CD4-positive, CD25-positive, alpha-beta regulatory T cell (primary cell): ENCODE measurements at places on chromosomes 2 and 18.
A peak's percentile ranks its signal among the peaks of the same experiment; 100 is the strongest.

GRCh38 chr2:161873707-161874106 lies 200.3 kb downstream of the DPP4 start:
- H3K4me3 ChIP-seq: no peak overlapping the region
- H3K27me3 ChIP-seq: no peaks in the 10 kb centered on the region
- H3K27ac ChIP-seq: no peak overlapping the region
- no peak for DNase-seq
- no peaks in the 10 kb centered on the region for H3K4me1 ChIP-seq

GRCh38 chr18:12015416-12016062 lies 34.2 kb downstream of the IMPA2 start:
- no peak overlapping the region for H3K27ac ChIP-seq
- no peak overlapping the region for H3K4me3 ChIP-seq
- H3K36me3 ChIP-seq: no peaks in the 10 kb centered on the region
- DNase-seq: no peak

- no peaks in the 10 kb centered on the region for H3K27me3 ChIP-seq
- H3K36me3 ChIP-seq: no peaks in the 10 kb centered on the region
- no peaks in the 10 kb centered on the region for H3K4me1 ChIP-seq
- no peak overlapping the region for H3K27ac ChIP-seq
- no peak overlapping the region for H3K4me3 ChIP-seq
- DNase-seq: no peak
Measured at GRCh38 chr2:70927138-70927537, 8.6 kb upstream of the ATP6V1B1 start.

- H3K27me3 ChIP-seq: peaks cover 3% of the 10 kb centered on the region
- no peak overlapping the region for H3K27ac ChIP-seq
- no peaks in the 10 kb centered on the region for H3K4me1 ChIP-seq
- H3K4me3 ChIP-seq: no peak overlapping the region
- H3K36me3 ChIP-seq: no peaks in the 10 kb centered on the region
Measured at GRCh38 chr18:45801416-45802004, 24.0 kb upstream of the SIGLEC15 start.

DNA sequence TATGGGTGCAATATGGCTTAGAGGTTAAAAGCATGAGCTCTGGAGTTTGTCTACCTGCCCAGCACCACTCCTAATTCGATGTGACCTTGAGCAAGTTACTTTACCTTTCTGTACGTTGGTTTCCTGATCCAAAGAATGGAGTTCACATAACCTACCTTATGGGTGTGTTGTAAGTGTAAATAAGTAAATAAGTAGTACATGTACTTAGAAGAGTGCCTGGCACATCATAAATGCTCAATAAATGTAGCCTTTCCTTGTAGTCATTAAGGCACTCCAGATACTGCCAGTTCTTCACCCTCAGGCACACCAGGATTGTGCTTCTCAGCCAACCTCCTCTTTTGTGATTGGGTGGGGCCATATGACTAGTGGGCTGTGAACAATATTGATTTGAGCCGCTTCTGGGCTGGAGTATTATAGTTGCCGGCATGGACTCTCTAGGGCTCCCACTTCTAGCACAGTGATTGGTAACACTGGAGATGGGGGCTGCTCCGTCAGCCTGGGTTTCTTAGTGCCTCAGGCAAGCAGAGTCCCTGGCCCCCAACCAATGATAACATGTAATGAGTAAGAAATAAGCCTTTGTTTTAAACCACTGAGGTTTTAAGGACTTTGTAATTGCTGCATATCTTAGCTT lies 101.7 kb upstream of the NOSTRIN start:
- H3K4me1 ChIP-seq: no peaks in the 10 kb centered on the region
- H3K27me3 ChIP-seq: no peaks in the 10 kb centered on the region
- no peak overlapping the region for H3K27ac ChIP-seq
- DNase-seq: no peak
- H3K4me3 ChIP-seq: no peak overlapping the region

DNA sequence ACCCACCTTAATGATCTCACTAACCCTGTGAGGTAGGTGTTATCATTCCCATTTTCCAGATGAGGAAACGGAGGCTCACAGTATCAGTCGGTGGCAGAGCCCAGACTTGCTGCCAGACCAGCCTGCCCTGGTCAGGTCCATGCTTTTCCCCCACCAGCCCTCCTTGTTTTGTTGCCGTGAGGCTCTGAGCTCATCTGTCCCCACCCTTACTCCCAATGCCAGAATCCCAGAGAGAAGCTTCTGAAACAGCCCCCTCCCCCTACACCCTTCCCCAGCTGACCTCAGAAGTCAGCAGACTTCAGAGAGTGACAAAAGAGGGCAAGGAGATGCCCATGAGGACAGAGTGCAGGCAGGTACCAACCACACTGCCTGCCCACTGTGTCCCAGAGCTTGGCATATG lies 20.8 kb upstream of the TNS1 start:
- no peak overlapping the region for H3K27ac ChIP-seq
- H3K4me3 ChIP-seq: no peak overlapping the region
- no peaks in the 10 kb centered on the region for H3K4me1 ChIP-seq

- no peak for DNase-seq
- no peaks in the 10 kb centered on the region for H3K4me1 ChIP-seq
- no peaks in the 10 kb centered on the region for H3K36me3 ChIP-seq
- no peak overlapping the region for H3K4me3 ChIP-seq
- no peak overlapping the region for H3K27ac ChIP-seq
Measured at GRCh38 chr18:46632401-46633071, 24.5 kb downstream of the LOXHD1 start.

GRCh38 chr18:46445522-46446313 lies 211.3 kb downstream of the LOXHD1 start:
- H3K27me3 ChIP-seq: peaks cover 5% of the 10 kb centered on the region
- H3K36me3 ChIP-seq: no peaks in the 10 kb centered on the region
- H3K27ac ChIP-seq: no peak overlapping the region
- no peak for DNase-seq
- H3K4me3 ChIP-seq: no peak overlapping the region

- no peaks in the 10 kb centered on the region for H3K4me1 ChIP-seq
- H3K4me3 ChIP-seq: no peak overlapping the region
- DNase-seq: no peak
- H3K27ac ChIP-seq: no peak overlapping the region
- H3K36me3 ChIP-seq: no peaks in the 10 kb centered on the region
Measured at GRCh38 chr2:925309-925708, 25.3 kb upstream of the SNTG2 start.

GRCh38 chr18:389658-390357 lies 110.7 kb downstream of the COLEC12 start:
- DNase-seq: no peak
- H3K27ac ChIP-seq: no peak overlapping the region
- no peaks in the 10 kb centered on the region for H3K4me1 ChIP-seq

- no peak overlapping the region for H3K4me3 ChIP-seq
- DNase-seq: no peak
- H3K27ac ChIP-seq: no peak overlapping the region
Measured at GRCh38 chr2:52356556-52356955, 1324.6 kb upstream of the NRXN1 start.

DNA sequence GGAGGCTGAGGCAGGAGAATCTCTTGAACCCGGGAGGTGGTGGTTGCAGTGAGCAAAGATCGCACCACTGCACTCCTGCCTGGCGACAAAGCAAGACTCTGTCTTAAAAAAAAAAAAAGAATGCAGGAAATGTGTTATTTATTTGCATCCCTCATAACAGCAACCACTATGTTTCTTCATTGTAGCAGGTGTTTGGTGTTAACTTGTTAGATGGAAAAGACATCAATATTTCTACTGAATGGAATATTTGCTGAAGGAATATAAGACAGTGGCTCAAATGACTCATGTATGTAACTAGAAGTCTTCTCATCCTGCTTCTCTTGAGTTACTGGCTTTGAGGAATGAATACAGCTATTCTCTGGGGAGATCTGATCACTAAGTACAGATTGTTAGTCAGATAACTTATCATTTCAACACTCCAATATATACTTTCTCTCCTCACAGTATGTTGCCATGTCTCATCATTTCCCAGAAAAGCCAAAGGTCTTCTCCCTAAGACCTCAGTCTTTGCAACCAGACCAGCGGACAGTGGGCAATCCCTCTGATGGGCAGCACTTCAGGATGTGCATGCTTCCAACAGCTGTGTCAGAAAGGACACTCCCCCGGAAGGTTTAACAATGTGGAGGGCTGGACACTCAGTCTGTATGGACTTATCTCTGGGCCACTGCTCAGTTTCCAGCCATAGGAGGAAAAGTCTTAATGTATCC lies 104.4 kb upstream of the STK17B start:
- H3K4me1 ChIP-seq: peaks cover 34% of the 10 kb centered on the region
- H3K27me3 ChIP-seq: no peaks in the 10 kb centered on the region
- no peaks in the 10 kb centered on the region for H3K36me3 ChIP-seq
- H3K27ac ChIP-seq: peak overlapping the region; percentile 64
- DNase-seq: no peak

- H3K36me3 ChIP-seq: no peaks in the 10 kb centered on the region
- no peaks in the 10 kb centered on the region for H3K4me1 ChIP-seq
- no peak overlapping the region for H3K27ac ChIP-seq
- no peak for DNase-seq
- H3K27me3 ChIP-seq: no peaks in the 10 kb centered on the region
- H3K4me3 ChIP-seq: no peak overlapping the region
Measured at GRCh38 chr2:120469426-120469825, 123.5 kb downstream of the INHBB start.

DNA sequence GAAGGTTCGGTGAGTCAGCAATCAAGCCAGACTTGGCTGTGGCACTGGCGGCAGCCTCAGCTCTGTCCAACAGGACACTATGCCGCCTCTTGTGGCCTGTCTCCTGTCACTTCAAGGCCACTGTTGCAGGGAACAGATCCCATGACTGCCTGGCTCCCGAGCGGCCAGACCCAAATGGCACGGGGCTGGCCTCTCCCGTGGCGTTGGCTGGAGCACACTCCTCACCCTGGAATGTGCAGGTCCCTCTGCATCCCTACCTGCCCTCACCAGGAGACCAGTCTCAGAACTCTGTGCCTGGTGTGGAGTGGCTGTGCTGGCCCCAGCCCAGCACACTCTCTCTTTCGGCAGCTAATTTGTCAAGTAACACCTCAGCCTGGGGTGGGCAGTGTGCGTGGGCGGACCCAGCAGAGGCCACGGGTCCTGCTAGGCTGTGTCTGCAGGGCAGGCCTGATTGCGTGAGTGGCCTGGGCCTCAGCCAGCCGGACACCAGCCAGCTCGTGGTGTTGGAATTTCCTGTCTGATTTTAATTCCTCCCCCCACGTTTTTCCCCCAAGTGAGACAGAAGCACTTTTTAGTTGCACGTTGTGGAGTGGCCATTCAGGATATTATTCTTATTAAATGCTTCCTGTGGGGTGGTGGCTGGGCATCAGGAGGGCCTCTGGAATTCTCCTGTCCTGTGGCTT lies 179.3 kb downstream of the GLI2 start:
- DNase-seq: no peak
- no peak overlapping the region for H3K4me3 ChIP-seq
- no peaks in the 10 kb centered on the region for H3K27me3 ChIP-seq
- no peaks in the 10 kb centered on the region for H3K4me1 ChIP-seq

DNA sequence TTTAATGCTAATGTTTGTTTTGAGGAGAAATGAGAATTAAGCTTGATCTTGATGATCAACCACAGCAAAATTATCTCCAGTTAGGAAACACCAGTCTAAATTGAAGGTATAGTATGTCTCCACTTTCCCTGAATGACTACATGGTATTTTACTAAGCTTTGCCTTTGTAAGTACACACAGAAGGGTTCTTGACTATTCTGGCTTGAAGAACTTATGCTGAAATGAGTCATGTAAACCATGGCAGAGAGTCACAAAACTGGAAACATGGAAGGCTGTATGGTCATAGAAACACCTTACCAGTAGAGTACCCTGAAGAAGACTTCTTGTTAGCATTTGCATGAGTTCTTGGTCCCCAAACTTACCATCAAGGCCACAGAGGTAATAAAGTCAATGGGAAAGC lies 250.5 kb downstream of the SLC8A1 start:
- H3K27ac ChIP-seq: no peak overlapping the region
- no peaks in the 10 kb centered on the region for H3K4me1 ChIP-seq
- H3K27me3 ChIP-seq: no peaks in the 10 kb centered on the region
- no peaks in the 10 kb centered on the region for H3K36me3 ChIP-seq
- H3K4me3 ChIP-seq: no peak overlapping the region
- DNase-seq: no peak

DNA sequence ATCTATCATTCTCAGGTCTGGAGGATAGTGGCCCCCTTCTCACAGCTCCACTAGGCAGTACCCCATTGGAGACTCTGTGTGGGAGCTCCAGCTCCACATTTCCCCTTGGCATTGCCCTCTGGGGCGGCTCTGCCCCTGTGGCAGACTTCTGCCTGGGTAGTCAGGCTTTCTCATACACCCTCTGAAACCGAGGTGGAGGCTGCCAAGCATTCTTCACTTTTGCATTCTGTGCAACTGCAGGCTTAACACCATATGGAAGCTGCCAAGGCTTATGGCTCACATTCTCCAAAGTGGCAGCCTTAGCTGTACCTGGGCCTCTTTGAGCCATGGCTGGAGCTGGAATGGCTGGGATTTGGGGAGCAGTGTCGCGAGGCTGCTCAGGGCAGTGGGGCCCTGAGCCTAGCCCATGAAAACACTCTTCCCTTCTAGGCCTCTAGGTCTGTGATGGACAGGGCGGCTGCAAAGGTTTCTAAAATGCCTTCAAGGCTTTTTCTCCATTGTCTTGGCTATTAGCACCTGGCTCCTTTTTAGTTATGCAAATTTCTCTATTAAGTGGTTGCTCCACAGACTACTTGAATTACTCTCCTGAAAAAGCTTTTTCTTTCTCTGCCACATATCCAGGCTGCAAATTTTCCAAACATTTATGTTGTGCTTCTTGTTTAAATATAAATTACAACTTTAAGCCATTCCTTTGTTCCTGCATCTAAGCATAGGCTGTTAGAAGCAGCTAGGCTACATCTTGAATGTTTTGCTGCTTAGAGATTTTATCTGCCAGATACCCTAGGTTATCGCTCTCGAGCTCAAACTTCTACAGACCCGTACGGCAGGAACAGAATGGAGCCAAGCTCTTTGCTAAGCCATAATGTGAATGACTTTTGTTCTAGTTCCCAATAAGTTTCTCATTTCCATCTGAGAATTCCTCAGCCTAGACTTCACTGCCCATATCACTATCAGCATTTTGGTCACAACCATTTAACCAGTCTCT lies 206.5 kb downstream of the CPS1 start:
- H3K27ac ChIP-seq: no peak overlapping the region
- H3K27me3 ChIP-seq: no peaks in the 10 kb centered on the region
- no peak for DNase-seq
- H3K4me1 ChIP-seq: no peaks in the 10 kb centered on the region
- H3K4me3 ChIP-seq: no peak overlapping the region
- no peaks in the 10 kb centered on the region for H3K36me3 ChIP-seq

DNA sequence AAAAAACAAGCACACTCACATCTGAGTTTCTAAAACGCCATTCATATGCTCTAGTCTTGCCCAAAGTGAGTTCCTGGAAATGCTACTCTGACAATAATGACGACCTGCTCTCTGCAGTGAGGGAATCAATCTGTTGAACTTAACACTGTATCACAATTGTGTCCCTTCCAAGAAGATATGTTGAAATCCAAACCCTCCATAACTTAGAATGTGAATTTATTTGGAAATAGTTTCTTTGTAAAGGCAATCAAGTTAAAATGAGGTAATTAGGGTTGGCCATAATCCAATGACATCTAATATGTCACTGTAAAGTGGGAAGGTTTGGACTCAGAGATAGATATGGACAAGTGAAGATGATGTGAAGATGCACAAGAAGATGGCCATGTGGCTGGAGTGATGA lies 264.5 kb downstream of the CD226 start:
- no peaks in the 10 kb centered on the region for H3K36me3 ChIP-seq
- no peak overlapping the region for H3K4me3 ChIP-seq
- H3K27me3 ChIP-seq: peaks cover 2% of the 10 kb centered on the region
- H3K27ac ChIP-seq: no peak overlapping the region
- DNase-seq: no peak
